Cardiac muscle cell (in vitro differentiated cells and primary cell): ENCODE measurements at places on chromosomes 3 and 15. TPM values are rescaled to one million over a fixed set of nuclear protein-coding genes. Genes with fewer than 3 reads are reported as not detected.

DNA sequence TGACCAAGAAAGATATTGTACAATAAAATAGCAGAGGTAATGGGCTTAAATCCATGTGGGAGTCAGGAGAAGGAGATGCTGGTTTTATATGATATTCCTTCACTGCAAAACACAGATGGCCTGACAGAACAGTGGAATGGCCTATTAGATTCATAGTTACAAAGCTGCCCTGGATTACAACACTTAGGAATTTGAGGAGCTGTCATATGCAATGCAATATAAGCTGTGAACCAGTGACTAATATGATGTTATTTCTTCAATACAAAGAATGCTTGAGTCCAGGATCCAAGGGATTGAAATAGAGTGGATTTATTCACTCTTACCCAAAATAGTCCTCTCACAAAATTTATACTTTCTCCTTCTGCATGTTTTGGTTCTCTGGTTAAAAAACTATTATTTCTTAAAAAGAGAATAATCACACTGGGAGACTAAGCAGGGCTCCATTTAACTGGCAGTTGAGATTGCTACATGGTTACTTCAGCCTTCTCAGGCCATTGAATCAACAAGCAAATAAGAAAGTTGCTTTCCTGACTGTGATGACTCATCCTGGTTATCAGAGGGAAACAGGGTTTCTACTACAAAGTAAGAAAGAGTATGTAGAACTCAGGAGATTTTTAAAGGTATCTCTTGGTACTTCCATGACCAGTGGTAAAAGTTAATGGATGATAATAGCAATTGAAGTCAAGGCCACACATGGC, 79.8 kb upstream of the ZPLD1 start:
- DNase-seq: no peak

Gene CATSPER2
- total RNA-seq: 2.5 and 3.8 TPM in 2 replicates

Gene ARRDC4
- total RNA-seq: 29.9 and 35.2 TPM in 2 replicates

GRCh38 chr3:193852901-193853300, 259.9 kb downstream of the OPA1 start:
- peak; percentile 16 for DNase-seq

- DNase-seq: peak; percentile 90
Observed at GRCh38 chr15:82663186-82663600, 16.0 kb upstream of the CPEB1 start.

Gene ANP32A
- total RNA-seq: 140 and 144 TPM in 2 replicates
